ENCODE measurements at places on chromosomes 2 and 18. TPM values are rescaled to one million over a fixed set of nuclear protein-coding genes. Genes with fewer than 3 reads are reported as not detected.
A peak's percentile ranks its signal among the peaks of the same experiment; 100 is the strongest.

GRCh38 chr18:3036108-3036507, 23.2 kb upstream of the LPIN2 start:
- no peak for DNase-seq

DNA sequence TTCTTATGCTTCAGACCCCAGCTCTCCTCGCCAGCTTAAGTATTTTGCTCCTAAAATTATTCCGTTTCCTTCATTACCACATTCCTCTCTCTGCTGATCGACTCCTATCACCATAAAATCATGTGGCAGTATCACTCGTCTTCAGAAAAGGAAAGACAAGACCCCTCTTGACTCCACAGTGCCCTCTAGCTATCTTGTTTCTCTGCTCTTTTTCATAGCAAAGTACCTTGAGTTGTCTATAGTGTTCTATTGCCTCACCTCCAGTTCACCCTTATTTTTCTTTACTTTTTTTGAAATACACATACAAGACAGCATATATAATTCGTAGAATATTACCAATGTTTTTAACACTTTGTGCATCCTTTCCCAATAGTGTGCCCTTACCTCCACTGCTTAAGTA, 273.2 kb upstream of the SIX3 start:
- DNase-seq = no peak

GRCh38 chr18:34971313-34971712, 69.9 kb upstream of the MAPRE2 start:
- DNase-seq = no peak

DNA sequence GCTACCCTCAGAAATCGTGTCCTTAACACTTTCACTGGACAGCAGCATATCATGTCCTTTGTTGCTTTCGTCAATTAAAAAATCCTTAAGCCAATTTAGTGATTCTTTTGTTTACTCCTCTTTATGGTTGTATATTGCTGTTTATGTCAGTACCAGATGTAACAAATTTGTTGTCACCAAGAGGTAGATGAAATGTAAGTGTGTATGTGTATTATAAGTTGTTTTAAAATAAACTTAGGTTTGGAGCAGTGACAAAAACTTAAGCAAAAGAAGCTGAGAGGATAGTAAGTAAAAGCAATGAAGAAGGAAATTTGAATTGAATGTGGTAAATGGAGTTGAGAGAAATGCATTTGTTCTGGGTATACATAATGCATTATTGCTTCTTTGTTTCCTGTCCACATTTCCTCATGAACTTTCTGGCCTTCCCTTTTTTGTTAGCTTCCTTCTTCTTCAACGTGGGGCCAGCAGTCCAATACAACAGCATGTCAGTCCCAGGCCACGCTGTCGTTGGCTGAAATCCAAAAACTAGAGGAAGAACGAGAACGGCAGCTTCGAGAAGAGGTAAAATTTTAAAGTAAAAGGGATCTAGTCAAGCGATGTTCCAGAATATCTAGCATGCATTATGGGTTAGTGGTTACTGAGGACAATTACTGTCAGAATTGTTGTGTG, 30.5 kb upstream of the SNORC start:
- DNase-seq = peak; percentile 15

DNA sequence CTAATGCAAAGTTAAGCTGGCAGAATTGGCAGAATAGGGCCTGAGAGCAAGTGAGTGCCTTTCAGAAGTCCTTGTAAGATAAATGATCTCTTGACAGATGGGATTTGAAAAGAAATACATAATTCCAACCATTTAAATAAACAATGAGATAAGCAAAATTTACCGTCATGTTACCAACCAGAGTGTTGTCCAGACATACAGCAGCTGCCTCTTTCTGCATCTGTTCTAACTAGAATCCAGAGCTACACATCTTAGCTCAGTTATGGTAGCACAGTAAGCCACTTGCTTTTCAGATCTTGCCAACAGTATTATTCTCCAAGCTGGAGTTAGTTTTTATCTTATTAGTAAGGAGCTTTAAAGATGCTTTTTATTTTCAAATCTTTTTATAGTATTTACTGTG, 179.6 kb downstream of the BARD1 start:
- DNase-seq = no peak

DNA sequence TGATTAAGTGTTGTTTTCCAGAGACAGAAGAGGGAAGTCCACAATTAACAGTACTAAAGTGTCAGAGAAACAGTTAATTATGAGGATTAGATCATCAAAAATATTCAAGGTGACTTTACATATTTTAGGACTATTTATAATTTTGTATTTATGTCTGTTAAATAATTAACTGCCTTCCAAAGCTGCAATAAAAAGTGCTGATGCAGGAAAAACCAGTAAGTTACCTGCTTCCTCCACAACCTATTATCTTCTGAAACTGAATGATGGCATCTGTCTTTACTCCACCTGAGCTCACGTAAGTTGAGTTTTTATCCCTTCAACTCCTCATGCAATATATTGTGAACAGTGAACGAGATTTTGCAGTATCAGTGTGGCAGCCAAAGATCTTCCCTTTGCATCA, 570.7 kb downstream of the THSD7B start:
- no peak for DNase-seq

Gene CHRND
- not detected for total RNA-seq

Gene TUBA4B
- not detected for total RNA-seq
